ENCODE measurements at places on chromosomes 4 and X.

DNA sequence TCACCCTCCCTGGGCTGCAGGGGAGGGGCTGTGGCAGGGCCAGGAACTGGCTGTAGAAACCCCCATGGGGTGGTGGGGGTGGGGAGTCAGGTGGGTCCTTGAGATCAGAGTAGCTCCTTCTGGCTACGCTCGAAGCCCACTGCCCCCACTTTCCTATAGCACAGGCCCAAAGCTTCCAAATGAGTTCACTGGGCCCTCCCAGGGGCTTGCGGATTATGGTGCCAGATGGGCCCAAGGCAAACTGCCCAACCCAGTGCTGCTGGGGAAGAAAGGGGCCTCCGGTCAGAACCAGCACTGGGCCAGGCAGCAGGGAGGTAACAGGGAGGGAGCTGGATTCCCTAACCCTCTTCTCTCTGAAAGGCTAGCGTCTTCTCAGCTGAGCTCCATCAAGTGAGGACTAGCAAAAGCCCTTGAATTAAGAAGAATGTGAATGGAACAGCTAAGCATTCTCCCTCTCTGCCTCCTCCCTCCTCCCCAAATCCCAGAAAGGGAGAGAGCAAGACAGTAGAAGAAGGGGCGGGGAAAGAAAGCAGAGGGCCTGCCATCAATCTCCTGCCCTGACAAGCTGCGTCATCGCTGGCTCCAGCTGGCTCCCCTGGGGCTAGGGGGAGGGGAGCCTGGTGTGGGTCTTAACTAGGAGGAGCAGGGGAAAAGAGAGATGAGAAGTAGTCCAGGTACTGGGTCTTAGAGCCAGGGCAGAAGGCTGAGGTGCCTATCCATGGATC, 34.7 kb downstream of the FRMPD3 start:
- peaks cover 9% of the 10 kb centered on the region for H3K27me3 ChIP-seq
- no peak overlapping the region for H3K27ac ChIP-seq
- no peaks in the 10 kb centered on the region for H3K36me3 ChIP-seq
- no peaks in the 10 kb centered on the region for H3K4me1 ChIP-seq
- H3K4me3 ChIP-seq = no peak overlapping the region

- H3K4me1 ChIP-seq = no peaks in the 10 kb centered on the region
- no peaks in the 10 kb centered on the region for H3K36me3 ChIP-seq
- H3K27me3 ChIP-seq = no peaks in the 10 kb centered on the region
- no peak overlapping the region for H3K27ac ChIP-seq
- no peak overlapping the region for H3K4me3 ChIP-seq
Observed at GRCh38 chrX:132119821-132120515, 7.9 kb downstream of the FRMD7 start.

- H3K4me1 ChIP-seq = no peaks in the 10 kb centered on the region
- H3K36me3 ChIP-seq = no peaks in the 10 kb centered on the region
- no peak overlapping the region for H3K4me3 ChIP-seq
- no peaks in the 10 kb centered on the region for H3K27me3 ChIP-seq
Observed at GRCh38 chr4:89658701-89659024, 178.3 kb downstream of the SNCA start.

DNA sequence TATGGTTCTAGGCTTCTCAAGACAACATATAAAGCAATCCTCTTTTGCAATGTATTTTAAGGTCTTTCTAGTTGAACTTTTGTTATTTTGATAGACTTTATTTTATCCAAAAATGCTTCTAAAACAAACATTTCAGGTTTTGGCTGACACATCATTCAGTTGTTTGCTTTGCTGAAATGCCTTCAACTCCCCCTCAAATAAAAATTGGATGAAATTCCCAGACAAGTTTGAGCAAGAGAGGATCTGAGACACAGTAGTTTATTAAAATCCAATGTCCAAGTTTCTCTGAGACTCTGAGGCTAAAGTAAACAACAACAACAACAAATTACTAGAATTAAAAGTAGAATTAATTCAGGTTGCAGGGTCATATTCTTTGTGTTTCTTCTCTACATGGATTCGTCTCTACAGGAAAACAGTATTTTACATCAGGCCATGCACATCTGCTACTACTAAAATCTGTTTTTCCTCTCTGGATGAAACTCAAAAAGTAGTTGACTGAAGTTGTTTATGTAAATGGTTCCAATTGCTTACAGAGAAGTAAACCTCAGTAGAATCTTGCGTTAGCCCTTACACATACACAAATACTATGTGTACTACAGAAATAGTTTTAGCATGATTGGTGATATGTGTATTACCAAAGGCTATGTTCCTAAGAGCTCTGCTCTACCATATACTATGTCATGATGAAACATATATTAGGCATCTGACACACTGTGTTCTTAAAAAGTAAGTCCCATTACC, 64.9 kb downstream of the PRSS12 start:
- no peak overlapping the region for H3K4me3 ChIP-seq
- H3K27ac ChIP-seq = no peak overlapping the region
- no peaks in the 10 kb centered on the region for H3K27me3 ChIP-seq
- peaks cover 2% of the 10 kb centered on the region for H3K36me3 ChIP-seq
- DNase-seq = no peak
- H3K4me1 ChIP-seq = no peaks in the 10 kb centered on the region

DNA sequence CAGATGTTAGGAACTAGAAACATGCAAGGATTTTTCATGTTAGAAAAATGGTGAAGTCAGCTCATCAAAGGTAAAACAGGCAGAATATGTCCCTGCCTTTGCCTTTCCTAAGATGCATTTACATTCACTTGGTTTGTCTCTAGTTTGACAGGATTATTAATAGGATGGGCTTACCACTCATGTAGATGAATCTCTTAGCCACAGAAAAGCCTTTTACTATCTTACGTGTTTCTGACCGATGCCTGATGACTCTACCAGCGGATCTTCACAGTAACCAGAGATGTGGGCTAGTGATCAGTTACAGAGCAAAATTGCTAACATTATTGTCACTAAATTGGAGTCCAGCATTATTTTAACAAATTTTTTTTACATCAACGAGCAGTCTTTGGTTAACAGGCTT, 187.6 kb downstream of the MAML3 start:
- no peaks in the 10 kb centered on the region for H3K27me3 ChIP-seq
- H3K27ac ChIP-seq = peak overlapping the region; percentile 74
- no peak overlapping the region for H3K4me3 ChIP-seq
- H3K36me3 ChIP-seq = no peaks in the 10 kb centered on the region
- peaks cover 35% of the 10 kb centered on the region for H3K4me1 ChIP-seq

- H3K36me3 ChIP-seq = no peaks in the 10 kb centered on the region
- H3K27me3 ChIP-seq = no peaks in the 10 kb centered on the region
- no peaks in the 10 kb centered on the region for H3K4me1 ChIP-seq
- DNase-seq = no peak
- H3K27ac ChIP-seq = no peak overlapping the region
- H3K4me3 ChIP-seq = no peak overlapping the region
Observed at GRCh38 chrX:45485719-45486118, 285.0 kb upstream of the DIPK2B start.

DNA sequence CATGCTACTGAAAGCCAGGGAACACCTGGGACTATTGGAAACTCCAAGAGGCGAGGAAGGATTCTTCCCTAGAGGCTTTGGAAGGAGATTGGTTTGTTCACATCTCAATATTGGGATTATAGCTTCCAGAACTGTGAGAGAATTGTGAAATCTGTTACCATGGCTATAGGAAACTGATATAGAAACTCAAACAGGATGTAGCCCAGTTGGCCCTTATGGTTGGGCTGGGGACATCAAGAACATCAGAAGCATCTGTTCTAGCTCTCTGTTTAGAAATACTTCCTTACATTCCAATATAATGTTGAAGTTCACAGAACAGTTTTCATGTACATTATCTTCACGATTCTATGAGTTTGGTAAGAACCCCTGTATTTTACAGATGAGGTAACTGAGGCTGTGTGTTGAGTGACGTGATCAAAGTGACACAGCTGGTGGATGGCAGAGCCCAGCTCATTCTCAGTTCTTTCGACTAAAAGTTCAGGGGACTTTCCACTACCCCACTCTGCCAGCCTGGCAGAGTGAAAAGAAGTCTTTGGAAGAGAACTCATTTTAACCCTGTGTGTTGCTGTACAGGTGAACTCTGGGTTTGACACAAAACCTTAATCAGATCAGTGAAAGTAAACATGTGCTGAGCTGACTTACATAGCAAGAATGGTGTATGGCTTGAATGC, 183.0 kb downstream of the GBA3 start:
- no peak overlapping the region for H3K27ac ChIP-seq
- no peaks in the 10 kb centered on the region for H3K27me3 ChIP-seq
- no peak overlapping the region for H3K4me3 ChIP-seq
- no peak for DNase-seq
- H3K4me1 ChIP-seq = no peaks in the 10 kb centered on the region
- no peaks in the 10 kb centered on the region for H3K36me3 ChIP-seq

DNA sequence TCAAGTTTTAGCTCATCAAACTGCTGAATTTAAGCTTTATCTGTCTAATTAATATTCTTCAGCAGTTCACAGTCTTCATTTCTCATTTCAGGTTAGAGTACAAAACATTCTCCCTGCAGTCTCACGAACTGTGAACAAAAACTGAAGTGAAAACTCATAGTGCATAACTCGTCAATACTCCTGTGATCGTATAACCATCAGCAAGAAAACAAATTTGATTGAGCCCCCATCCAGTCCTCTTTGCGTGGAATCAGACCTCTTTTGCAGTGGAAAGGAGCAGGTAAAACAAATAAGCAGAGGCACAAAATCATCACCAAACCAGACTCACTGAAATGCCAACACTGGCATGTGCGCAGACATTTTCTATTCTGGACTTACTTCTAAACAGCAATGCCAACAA, 12.7 kb downstream of the ADAM29 start:
- H3K27ac ChIP-seq = no peak overlapping the region
- H3K36me3 ChIP-seq = no peaks in the 10 kb centered on the region
- H3K4me1 ChIP-seq = no peaks in the 10 kb centered on the region
- H3K27me3 ChIP-seq = no peaks in the 10 kb centered on the region
- DNase-seq = no peak

DNA sequence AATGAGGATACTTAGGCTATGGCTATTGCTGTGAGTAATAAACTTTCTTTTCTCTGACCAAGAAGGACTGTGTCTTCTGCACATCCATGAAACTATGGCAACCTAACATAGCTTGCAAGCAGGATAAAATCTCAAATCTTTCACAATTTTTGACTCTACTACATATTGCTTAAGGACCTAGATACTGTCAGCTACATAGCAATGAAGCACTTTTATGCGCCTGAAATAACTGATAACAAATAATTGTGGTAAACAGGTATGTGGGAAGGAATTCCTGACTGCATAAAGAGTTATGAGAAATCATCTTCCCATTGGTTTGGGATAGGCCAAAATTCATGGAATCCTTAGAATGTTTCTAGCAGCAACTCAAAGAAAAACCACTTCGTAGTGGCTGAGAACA, 41.2 kb upstream of the PDGFC start:
- H3K36me3 ChIP-seq = no peaks in the 10 kb centered on the region
- no peaks in the 10 kb centered on the region for H3K4me1 ChIP-seq
- DNase-seq = no peak
- no peak overlapping the region for H3K27ac ChIP-seq
- H3K4me3 ChIP-seq = no peak overlapping the region

- DNase-seq = no peak
- H3K4me3 ChIP-seq = no peak overlapping the region
- H3K4me1 ChIP-seq = no peaks in the 10 kb centered on the region
- no peaks in the 10 kb centered on the region for H3K27me3 ChIP-seq
- H3K27ac ChIP-seq = no peak overlapping the region
Observed at GRCh38 chrX:18964901-18965300, 19.0 kb downstream of the PHKA2 start.

DNA sequence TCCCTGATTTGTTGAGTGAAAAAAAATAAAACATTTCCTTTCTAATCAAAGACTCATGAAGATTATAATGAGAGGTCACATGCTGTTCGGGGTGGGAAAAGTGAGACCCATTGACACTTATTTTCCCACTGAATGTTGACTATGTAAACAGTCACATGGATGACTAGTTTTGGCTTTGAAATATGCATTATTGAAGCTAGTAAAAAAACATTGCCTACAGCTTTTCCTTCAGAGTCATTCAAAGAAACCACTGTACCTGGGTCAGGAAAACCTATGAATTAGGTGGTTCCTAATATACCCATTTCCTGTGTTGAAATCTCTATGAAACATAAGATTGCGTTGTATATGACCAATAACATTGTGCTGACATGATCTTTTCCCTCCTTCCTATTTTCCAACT, 251.2 kb downstream of the CFAP299 start:
- no peaks in the 10 kb centered on the region for H3K36me3 ChIP-seq
- no peak for DNase-seq
- no peaks in the 10 kb centered on the region for H3K4me1 ChIP-seq
- no peak overlapping the region for H3K27ac ChIP-seq

DNA sequence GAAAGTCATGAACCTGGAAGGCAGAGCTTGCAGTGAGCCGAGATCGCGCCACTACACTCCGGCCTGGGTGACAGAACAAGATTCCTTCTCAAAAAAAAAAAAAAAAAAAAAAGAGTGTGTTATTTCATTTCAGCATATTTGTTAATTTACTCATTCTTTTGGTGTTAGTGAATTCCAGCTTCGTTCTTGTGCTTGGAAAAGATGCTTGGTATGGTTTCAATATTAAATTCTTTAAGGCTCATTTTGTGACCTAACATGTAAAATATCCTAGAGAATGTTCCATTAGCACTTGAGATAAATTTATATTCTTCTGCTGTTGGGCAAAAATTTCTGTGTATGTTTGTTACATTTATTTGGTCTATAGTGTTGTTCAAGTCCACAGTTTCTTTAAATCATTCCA, 66.8 kb downstream of the SPIN3 start:
- DNase-seq = no peak
- no peaks in the 10 kb centered on the region for H3K27me3 ChIP-seq
- H3K4me3 ChIP-seq = no peak overlapping the region
- H3K27ac ChIP-seq = no peak overlapping the region

DNA sequence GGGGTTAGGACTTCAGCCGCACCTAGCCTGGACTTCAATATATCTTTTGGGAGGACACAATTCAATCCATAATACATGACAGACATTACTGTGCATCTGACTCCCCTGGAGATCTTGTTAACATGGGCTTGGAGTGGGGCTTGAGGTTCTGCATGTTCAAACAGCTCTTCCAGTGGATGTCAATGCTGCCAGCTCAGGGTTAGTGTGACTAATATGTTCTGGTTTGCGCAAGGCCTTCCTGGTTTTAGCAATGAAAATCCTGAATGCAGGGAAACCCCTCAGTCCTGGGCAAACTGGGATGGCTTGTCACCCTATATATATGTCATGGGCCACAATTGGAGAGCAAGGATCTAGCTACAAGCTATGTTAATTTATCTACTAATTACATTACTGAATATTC, 2.7 kb upstream of the TSPAN7 start:
- no peak overlapping the region for H3K4me3 ChIP-seq
- no peak overlapping the region for H3K27ac ChIP-seq
- H3K36me3 ChIP-seq = no peaks in the 10 kb centered on the region
- DNase-seq = no peak

DNA sequence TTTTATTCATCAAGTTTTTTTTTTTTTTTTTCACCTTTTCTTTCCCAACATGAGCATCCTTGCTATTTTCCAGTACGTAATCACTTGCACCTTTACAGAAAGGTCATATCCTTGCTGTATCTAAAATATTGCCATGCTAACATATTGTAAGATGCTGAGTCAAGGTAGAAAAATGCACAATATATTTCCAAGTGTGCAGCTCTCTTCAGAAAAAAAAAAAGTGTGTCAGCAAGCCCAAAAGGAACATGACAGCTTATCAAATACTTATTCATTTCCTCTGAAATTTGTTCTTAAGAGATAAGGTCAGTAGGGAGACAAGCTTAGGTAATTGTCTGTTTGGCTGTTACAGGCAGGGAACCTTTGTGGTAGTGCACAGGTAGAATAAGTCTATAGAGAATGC, 27.0 kb downstream of the SH2D1A start:
- H3K27ac ChIP-seq = no peak overlapping the region
- DNase-seq = no peak
- no peaks in the 10 kb centered on the region for H3K27me3 ChIP-seq
- no peaks in the 10 kb centered on the region for H3K36me3 ChIP-seq
- H3K4me3 ChIP-seq = no peak overlapping the region
